H4 (cell line): ENCODE measurements at places on chromosomes 1 and 21.

- no peak for DNase-seq
Observed at GRCh38 chr1:17258758-17259130, 9.8 kb downstream of the PADI3 start.

GRCh38 chr1:83889707-83890106 lies 109.2 kb downstream of the TTLL7 start:
- no peak for DNase-seq

- peak; percentile 59 for DNase-seq
Observed at GRCh38 chr1:38221006-38221649, 174.5 kb upstream of the POU3F1 start.

GRCh38 chr21:44980562-44981489 lies 41.0 kb downstream of the SLX9 start:
- no peak for DNase-seq

- DNase-seq: no peak
Observed at GRCh38 chr21:15061279-15061678, 3.5 kb downstream of the NRIP1 start.

DNA sequence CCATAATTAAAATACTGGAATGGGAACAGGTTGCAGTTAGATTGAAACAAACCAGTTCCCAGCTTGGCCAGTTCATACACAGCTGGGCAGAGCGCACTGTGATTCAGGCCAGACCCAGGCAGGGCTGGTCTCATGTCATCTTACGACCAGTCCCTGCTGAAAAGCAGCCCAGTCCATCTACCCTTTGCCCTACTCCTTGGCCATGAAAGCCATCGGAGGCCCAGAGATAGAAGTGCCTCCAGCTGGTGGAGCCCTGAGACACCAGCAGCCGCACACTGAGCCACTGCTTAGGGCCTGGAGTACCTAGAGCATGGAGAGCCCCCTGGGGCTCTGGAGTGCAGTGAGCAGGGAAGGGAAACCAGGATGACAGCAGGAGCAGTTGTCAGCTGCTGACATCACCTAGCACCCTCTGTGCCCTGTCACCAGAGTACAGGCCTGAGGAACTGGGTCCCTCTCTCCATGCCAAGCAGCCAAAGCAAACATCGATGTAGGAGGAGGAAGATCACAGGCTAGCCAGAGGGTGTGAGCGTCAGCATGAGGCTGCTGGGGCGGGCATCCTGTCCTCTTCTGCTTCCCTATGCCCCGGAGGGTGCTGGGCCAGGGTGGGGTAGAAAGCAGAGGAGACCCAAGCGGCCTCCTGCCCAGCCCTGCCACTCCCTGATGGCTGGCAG lies 34.2 kb upstream of the TMEM125 start:
- DNase-seq: no peak

- DNase-seq: no peak
Observed at GRCh38 chr1:156546267-156546666, 26.1 kb downstream of the IQGAP3 start.

GRCh38 chr1:167060141-167061072 lies 29.8 kb downstream of the GPA33 start:
- no peak for DNase-seq

DNA sequence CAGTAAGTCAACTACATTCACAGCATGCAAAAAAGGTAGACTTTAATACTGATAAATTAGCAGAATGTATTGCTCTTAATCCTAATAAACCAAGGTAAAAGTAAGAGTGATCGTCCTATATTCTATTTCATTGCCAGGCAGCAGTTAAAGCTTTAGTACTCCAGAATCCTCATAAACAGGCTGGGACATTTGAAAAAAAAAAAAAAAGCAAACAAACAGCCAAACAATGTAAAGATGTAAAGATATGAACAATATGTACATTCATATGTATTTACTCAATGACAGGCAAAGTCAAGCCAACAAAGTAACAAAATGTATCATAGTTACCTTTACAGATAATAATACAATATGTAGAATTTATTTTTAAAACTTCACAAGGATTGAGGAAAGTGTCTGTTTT lies 383.6 kb downstream of the COL11A1 start:
- DNase-seq: no peak

GRCh38 chr1:31943546-31944184 lies 5.5 kb upstream of the PTP4A2 start:
- no peak for DNase-seq

DNA sequence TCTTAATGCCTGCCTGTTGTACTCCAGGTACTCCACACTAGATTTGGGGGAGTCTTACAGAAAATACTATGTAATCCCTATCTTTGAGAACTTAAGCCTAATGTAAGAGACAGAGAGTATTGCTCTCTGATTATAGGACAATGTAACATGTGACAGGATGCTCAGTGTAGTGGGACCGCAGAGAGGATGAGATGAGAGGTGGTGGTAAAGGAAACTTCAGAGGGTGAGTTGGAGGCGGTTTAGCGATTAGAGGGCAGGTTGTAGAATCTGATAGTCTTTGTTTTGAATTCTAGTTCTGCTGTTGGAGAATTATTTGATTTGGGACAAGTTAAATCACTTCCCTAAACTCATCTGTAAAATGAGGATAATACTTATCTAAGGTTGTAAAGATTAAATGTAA lies 5.4 kb downstream of the SOAT1 start:
- DNase-seq: no peak

DNA sequence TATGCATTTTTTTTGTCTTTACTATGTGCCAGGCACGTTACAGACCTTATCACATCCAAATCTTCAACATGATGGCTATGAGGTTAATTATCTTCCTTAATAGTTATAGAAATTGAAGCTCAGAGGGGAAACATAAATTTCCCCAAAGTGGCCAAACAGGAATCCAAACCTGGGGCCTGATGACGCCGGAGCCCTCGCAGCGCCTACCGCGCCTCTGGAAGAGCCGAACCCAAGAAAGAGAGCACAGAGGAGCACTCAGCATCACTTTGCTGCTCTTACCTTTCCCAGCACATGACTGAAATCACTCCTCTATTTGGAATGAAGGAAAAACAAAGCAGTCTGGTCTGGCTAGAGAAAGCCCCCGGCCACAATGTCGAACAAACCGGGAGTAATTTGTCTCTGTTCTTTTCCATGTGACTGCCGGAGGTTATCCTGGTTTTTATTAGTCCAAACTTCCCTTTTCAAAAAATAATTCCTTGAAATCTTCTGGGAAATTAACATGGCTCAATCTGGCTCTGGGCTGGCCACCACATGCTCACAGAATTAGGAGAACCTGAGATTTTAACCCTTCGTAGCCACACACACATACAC lies 195.5 kb downstream of the ADSS2 start:
- no peak for DNase-seq

GRCh38 chr1:89310976-89311375 lies 38.3 kb upstream of the GBP5 start:
- DNase-seq: no peak

- DNase-seq: no peak
Observed at GRCh38 chr1:203131548-203132200, 4.1 kb downstream of the ADORA1 start.

GRCh38 chr1:152906023-152906565 lies 2.3 kb upstream of the IVL start:
- peak; percentile 68 for DNase-seq

GRCh38 chr1:175599212-175599705 lies 144.1 kb downstream of the TNR start:
- DNase-seq: no peak

- no peak for DNase-seq
Observed at GRCh38 chr1:230752407-230752806, 5.2 kb downstream of the CAPN9 start.
